ENCODE measurements at places on chromosomes 4 and X.

DNA sequence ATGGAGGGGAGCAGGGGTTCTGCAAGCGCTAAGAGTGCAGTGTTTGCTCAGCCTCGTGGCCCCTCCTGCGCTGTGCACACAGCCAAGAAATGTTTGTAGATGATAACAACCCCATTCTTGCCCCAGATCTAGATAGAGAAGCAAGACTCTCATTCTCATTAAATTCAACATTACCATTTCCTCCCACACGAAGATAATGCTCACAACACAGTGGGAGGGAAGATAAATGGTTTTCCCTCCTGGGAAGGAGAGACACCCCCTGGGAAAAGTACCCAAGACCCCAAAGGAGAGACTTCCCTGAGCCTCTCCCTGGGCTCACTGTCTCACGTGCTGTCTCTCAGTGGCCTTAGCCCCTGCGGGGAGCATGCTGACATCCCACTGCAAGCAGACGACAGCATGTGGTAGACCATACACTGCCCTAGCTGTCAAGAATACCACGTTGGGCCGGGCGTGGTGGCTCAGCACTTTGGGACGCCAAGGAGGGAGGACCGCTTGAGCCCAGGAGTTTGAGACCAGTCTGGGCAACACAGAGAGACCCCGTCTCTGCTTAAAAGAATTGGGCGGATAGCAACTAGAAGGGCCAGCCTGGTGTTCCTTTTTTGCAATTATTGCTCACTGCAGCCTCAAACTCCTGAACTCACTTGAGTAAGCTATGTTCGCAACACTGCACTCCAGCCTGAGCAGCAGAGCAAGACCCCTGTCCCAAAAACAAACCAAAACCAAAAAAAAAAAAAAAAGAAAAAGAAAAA lies 34.9 kb upstream of the IQSEC2 start:
- DNase-seq, result no peak

- no peak for DNase-seq
Measured at GRCh38 chr4:113316879-113317278, 267.4 kb downstream of the ANK2 start.

DNA sequence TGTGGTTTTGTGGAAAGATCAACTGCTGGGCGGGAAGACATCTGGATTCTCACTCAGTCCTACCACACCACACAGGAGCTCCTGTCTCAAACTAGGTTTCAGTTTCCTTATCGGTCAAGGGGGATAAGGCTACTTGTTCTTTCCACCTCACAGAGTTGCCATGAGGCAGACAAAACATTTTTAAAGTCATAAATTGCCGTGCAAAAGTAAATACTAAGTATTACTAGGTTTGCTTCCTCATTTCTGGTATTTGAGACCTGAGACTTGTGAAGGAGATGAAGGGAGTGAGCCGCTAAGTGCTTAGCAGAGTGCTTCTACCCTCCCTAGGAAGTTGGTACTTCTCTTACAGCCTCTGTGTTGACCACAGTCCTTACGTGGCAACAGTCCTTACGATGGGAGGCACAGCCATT lies 1.5 kb downstream of the LAP3 start:
- DNase-seq, result no peak

- no peak for DNase-seq
Measured at GRCh38 chrX:74280759-74281158, 23.2 kb upstream of the ZCCHC13 start.

GRCh38 chr4:166535865-166536264 lies 662.8 kb downstream of the TLL1 start:
- no peak for DNase-seq

- no peak for DNase-seq
Measured at GRCh38 chr4:144579411-144580030, 66.4 kb upstream of the HHIP start.

- DNase-seq, result no peak
Measured at GRCh38 chrX:18992829-18993228, 8.9 kb upstream of the PHKA2 start.

GRCh38 chrX:13852001-13852695 lies 35.3 kb upstream of the GPM6B start:
- DNase-seq, result no peak

DNA sequence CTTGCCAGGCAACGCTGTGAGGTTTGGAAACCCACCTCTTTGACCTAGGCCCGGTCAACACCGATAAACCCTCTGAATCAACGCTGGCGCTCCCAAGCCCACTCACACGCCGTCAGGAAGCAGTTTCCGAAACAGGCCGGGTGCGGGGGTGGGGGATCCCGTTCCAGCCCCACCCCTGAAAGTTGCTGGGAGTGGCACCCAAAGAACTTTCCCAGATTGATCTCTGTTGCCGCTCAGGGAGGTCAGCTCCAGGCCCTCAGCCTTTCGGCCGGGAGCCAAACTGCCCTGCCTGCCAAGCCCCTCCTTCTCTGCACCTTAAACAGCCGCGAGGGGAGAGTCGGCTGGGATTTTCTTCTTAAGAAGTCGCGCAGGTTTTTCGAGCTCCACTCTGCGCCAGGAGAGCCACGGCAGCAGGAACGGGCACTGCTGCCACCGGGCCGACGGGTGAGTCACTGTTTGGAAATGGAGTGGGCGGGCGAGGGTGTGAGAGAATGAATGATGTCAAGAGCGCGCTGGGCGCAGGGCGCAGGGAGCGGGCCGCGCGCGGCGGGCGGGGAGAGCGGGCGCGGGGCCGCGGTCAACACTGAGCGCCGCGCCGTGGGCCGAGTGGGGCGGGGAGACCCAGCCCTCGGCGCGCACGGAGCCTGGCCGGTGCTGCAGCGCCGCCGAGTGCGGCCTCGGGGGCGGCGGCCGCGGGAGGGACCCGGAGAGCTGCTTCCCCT lies at the start of gene SGMS2:
SGMS2 (plus strand) TSS at position 583 of the 722 bp plus-strand sequence. CDS start 70,622 bp downstream, outside the sequence.
- DNase-seq, result no peak

DNA sequence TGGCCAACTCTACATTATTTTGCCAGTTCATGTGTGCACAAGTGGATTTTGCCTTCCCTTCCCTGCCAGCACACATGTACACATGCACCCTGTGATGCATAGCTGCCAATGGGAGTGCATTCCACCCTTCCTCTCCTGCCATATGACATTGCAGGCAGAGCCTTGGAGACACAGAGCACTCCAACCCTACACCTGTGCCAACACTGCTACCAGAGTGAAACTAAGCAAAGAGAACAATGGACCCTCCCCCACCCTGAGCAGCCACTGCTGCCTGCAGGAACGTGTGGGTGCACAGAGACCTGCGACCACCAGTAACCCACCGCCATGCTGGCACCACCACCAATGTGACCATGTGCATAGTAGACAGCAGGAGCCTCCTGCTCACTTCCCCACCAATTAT lies 78.4 kb downstream of the ITM2A start:
- DNase-seq, result no peak

GRCh38 chrX:103585411-103586313 lies at the start of gene TCEAL4:
Gene TCEAL4, plus strand, starts transcription at chrX:103585515. Its CDS starts 1,161 bp downstream, at chrX:103586676.
- no peak for DNase-seq

GRCh38 chrX:24648495-24648894 lies 1.3 kb upstream of the PCYT1B start:
- no peak for DNase-seq

DNA sequence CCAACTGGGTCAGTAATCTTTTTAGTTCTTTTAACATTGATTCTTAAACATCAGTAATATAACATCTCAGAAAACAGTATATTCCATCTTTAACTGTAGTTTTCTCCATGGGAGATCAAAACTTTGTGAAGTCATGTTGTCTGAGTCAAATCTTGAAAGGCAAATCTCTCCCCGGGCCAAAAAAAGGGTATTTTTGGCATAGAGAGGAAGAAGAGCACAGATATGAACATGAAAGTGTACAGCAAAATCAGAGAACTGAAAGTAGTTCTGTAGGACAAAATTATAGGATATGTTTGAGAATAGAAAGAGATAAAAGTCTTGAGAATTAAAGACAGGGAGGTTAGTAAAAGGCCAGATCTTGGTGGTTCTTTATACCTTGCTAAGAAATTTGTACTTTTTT lies 176.4 kb upstream of the GYPA start:
- DNase-seq, result no peak

DNA sequence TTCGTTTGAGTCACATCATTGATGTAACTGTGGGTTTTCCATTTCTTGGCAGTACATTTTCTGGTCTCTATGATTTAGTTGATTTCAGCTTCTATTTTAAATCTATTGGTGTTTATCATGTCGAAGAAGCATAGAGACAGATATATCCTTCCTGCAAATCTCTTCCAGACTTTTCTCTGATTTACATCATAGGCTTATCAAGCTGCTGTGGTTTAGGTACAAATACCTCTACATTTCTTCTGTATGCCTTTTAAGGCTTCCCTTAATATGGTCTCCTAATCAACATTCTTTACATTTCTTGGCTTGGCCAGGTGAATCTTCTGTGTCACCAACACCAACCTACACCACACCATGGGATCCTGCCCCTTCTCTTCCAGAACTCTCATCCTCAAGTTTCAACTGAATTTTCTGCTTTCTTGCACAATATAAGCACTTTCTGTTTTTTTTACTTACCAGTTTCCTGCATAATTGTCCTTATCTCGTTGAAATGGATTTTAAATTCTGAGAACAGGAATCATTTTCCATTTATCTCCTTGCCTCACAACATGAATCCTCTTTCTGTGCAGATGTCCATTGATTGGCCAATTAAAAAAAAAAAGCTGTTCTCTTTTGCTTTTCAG lies 626.9 kb downstream of the ANKRD50 start:
- DNase-seq, result no peak

- DNase-seq, result no peak
Measured at GRCh38 chr4:169658975-169659715, 38.8 kb downstream of the CLCN3 start.

GRCh38 chr4:184514121-184514988 lies 40.0 kb upstream of the IRF2 start:
- DNase-seq, result no peak

GRCh38 chr4:169940460-169940859 lies 85.7 kb downstream of the MFAP3L start:
- no peak for DNase-seq

- no peak for DNase-seq
Measured at GRCh38 chr4:118839221-118839927, 3.4 kb upstream of the SEC24D start.

- no peak for DNase-seq
Measured at GRCh38 chrX:129678614-129679195, 23.9 kb upstream of the APLN start.

- DNase-seq, result no peak
Measured at GRCh38 chr4:140312100-140312499, 61.3 kb upstream of the SCOC start.

- no peak for DNase-seq
Measured at GRCh38 chr4:148808416-148808815, 366.2 kb upstream of the NR3C2 start.

DNA sequence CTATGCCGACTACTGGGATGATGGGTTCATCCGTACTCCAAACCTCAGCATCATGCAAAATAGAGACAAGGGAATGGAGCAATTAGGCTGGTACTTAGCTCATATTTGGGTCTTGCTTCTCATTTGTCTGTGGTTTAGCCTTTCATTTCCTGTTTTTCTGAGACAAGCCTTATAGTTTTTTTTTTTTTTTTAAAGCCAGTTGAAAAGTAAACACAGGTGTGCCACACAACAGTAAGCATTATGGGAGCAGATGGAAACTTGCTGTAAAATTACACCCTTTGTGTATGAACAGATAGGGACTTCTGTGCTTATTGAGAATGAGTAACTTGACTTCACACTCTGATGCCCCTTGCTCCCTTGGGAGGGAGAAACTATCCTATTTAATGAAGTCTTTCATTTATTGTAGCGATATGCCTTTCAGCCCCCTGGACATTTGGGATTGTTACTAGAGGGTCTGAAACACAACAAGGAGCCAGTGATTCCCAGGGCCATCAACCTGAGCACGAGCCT lies 13.7 kb downstream of the RASSF6 start:
- no peak for DNase-seq

GRCh38 chr4:152273343-152273742 lies 262.5 kb downstream of the FBXW7 start:
- no peak for DNase-seq

DNA sequence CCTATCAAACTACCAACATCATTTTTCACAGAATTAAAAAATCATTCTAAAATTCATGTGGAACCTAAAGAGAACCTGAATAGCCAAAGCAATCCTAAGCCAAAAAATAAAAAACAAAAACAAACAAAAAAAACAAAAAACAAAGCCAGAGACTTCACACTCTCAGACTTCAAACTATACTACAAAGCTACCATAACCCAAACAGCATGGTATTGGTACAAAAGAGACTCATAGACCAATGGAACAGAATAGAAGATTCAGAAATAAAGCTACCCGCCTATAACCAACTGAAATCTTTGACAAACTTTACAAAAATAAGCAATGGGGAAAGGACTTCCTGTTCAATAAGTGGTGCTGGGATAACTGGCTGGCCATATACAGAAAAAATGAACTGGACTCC lies 152.3 kb upstream of the SMIM31 start:
- DNase-seq, result no peak

DNA sequence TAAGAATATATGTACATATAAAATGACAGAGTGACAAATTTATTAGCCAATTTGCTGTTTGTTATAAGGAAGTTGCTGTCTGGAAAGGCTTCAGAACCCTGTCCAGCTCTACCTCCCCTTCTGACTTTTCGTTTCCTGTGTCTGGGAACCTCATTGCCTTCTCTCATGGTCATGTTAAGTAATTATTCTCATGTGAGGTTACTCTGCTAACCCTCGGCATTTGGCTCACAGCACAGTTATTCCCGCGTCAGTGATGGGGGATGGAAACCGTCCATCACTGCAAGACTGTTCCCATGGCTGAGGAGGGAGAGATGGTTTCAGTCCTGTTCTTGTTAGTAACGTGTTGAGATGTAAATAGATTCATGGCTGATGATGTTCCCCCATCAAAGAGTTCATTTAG lies 11.9 kb downstream of the EDNRA start:
- no peak for DNase-seq

GRCh38 chr4:125382995-125383394 lies 68.2 kb downstream of the FAT4 start:
- DNase-seq, result no peak

DNA sequence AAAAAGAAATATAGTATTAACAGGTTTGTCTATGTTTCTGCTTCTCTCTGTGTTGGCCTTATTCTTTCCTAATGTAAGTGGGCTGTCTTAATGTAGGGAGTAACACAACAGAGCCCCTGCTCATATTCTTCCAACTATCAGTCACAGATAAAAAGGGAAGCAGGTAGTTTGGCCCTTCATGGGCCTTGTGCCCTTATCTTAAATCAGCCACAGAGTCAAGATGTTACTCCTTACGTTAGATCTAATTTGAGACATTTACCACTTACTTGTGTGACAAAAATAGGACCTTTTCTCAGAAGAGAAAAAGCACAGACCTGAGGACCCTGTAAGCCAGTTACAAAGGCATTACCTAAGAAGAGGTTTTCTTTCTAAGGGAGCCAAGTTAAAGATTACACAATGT lies 589.0 kb downstream of the GRXCR1 start:
- DNase-seq, result no peak

DNA sequence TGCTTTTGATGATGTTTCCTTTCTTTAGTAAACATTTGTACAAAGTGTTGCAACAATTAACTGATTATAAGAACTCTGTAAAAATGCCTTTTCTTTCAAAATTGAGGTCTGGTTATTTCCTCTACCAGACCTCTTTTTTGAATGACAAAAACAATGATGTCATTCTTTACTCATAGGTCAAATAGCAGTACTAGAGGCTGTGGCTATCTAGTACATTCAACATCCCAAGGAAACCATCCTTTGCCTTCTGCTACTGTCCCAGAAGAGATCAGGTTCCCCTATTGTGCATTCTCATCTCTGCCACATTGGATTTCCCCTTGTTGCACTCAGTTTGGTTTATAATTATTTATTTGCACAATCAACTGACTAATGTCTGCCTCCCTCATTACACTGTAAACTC lies 19.1 kb upstream of the MAD2L1 start:
- no peak for DNase-seq

- no peak for DNase-seq
Measured at GRCh38 chr4:55017406-55017805, 108.0 kb downstream of the KDR start.
